Endothelial cell of umbilical vein (primary cell): ENCODE measurements at places on chromosomes 2 and 18. TPM values are rescaled to one million over a fixed set of nuclear protein-coding genes. Genes with fewer than 3 reads are reported as not detected.

- peak; percentile 95 for DNase-seq
Measured at GRCh38 chr2:155377931-155378444, 679.5 kb downstream of the KCNJ3 start.

DNA sequence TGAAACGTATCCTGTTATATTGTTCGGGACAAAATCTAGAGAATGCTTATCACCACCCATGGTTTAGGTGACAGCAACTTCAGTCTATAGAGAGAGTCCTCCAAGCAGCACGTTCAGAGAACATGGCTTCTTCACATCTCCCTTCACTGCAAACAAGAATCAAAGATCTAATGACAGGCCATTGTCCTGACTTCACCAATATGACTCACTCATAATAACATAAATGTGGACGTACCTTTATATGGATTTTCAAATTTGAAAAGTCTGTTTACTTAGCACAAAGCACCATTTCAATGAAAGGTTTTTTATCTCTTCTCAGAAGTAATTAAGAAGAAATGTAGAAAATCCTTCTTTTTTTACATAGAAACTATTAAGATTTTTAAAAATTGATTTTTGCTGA is 46.7 kb downstream of the KLF7 start:
- DNase-seq = no peak

CFC1 gene
- not detected in 2 replicates for total RNA-seq

DNA sequence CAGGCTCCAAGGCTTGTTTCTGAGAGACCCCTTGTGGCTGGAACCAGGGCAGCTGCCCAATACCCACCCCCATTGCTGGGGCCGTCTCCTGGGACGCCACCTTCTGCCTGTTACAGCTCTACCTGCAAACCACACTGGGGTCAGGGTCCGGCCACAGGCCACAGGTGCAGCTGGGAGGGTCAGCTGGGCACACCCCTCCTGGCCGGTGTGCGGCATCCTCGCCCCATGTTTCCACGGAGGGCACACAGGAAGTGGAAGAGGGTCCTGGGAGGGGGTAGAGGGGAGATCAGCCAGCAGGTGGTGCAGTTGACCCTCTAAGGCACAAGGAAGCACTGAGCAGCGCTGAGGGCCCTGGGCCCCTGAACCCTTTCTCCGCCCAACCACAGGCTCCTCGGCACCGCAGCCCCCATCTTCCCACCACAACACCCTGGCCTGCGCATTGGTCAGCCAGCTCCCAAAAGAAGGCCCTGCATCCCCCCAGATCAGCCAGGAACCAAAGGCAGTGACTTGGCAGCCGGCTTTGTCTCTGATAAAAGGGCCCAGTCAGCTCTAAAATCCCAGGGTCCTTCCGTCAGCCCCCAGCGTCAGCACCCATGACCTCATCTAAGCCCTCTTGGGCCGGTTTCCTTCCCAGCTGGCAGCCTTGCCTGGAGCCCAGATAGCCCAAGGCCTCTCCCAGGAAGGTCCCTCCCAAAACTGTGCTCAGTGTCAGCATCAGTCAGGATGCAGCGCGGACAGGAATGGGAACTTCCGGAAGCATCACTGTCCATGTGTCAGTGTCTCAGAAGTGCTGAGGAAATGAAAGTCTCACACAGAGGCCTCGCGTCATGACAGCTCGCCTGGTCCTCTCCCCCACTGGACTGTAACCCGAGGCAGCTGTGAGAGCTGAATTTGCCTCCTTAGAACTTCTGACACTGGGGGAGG is 1.7 kb downstream of the ERFE start:
- DNase-seq = no peak

DNA sequence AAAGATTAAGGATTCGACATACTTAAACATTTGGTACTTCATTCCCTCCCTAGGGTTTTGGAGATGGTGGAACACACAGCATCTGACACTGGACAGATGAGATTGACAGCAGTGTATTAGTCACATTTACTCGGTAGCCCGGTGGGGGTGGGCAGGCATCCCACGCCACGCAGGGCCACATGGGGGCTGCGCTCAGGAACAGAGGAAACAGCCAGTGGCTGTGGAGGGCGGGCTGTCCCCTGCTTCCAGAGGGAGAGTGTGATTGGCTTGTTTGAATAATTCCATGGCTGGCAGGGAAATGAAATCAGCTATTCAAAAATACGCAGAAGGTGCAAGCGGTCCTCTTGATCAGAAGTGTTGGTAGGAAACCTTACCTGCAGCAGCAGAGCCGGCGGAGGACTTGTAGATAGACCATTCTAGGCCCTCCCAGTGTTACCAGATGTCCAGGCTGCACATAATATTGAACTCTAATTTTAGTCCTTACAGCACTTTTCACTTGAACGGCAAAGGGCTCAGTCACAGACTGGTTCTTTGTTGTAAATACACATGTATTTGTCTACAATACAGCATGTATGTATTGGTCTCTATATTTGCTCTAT is 18.5 kb upstream of the SP140L start:
- no peak for DNase-seq

GRCh38 chr2:186612555-186613440 is 22.9 kb downstream of the ITGAV start:
- no peak for DNase-seq

DNA sequence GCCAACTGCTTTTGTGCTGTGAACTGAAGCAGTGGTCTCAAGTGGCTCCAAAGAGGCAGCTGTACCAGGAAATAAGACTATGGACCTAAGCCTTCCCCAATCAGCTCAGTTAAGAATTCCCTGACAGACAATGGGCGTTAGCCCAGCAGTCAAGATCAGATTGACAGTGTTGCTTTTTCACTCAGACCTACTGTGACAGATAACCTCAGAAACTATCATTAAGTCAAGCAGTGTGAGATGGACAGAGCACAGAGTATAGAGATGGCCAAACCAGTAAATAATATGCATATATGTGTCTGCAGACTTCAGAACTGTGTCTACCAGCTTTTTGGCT is 215.3 kb downstream of the ZFP36L2 start:
- DNase-seq = no peak

DNA sequence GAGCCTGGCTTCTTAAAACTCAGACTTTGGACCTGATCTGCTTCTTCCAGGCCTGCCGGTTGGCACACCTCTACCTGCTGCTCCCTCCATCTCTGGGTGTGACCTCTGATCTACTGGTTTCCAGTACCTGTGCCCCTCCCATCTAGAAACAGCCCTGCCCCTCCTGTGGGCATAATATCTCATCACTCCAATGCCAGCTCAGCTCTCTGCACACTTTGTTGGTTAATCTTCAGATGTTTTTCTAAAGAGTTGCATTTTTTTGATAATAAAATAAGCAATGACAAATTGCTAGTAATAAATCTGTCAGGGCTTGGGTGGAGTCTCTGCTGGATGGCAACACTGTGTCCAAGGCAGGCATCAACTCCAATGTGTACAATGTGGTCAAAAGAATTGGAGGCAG is 89.6 kb upstream of the PPP1CB start:
- no peak for DNase-seq

DNA sequence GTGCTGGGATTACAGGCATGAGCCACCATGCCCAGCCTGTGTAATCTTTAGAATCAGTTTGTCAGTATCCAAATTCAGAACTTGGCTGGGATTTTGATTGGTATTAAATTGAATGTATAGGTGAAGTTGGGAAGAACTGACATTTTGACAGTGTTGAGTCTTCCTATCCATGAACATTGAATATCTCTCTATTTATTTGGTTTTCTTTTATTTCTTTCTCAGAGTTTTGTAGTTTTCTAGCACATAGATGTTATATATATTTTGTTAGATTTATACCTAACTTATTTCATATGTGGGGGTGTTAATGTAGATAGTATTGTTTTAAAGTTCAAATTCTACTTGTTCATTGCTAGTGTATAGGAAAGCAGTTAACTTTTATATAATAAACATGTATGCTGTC is 31.5 kb downstream of the CEP192 start:
- no peak for DNase-seq

GRCh38 chr2:151478011-151478410 is 68.3 kb downstream of the RIF1 start:
- no peak for DNase-seq

DNA sequence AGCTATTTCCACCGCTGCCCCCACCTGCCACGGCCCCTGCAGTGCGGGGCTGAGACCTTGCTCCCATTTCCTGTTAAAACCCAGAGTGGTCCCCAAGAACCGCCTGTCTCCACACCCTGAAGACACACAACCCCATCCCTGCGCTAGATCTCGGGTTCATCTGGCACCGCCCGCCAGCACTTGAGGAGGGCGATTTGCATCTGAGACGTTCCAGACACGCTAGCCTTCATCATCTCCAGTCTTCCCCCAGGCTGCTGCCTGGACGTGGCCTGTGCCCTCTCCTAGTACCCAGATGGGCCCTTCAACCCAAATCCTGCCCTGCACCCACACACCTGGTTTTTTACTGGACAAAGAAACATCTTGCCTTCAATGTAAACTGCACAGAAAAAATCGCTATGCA is 49.8 kb downstream of the SLC66A2 start:
- DNase-seq = no peak

GRCh38 chr2:220078439-220078838 is 451.0 kb downstream of the SLC4A3 start:
- no peak for DNase-seq

- DNase-seq = no peak
Measured at GRCh38 chr2:65800998-65801397, 368.6 kb upstream of the SPRED2 start.

DNA sequence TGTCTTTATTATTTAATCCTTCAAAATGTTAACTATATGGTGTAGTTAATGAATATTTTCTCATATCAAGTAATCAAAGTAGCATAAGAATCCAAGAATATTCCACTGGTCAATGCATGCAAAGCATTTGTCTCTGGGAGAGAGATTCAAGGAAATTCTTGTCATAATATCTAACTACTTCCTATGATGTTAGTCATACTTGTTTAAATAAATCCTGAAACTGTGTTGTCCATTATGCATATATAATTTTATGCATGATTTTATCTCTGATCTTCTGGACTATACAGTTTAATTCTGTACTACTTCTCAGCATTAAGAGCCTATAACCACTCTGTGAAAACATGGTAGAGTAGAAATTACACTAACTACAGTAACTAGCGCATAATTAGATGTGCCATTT is 388.3 kb downstream of the NR4A2 start:
- no peak for DNase-seq

DNA sequence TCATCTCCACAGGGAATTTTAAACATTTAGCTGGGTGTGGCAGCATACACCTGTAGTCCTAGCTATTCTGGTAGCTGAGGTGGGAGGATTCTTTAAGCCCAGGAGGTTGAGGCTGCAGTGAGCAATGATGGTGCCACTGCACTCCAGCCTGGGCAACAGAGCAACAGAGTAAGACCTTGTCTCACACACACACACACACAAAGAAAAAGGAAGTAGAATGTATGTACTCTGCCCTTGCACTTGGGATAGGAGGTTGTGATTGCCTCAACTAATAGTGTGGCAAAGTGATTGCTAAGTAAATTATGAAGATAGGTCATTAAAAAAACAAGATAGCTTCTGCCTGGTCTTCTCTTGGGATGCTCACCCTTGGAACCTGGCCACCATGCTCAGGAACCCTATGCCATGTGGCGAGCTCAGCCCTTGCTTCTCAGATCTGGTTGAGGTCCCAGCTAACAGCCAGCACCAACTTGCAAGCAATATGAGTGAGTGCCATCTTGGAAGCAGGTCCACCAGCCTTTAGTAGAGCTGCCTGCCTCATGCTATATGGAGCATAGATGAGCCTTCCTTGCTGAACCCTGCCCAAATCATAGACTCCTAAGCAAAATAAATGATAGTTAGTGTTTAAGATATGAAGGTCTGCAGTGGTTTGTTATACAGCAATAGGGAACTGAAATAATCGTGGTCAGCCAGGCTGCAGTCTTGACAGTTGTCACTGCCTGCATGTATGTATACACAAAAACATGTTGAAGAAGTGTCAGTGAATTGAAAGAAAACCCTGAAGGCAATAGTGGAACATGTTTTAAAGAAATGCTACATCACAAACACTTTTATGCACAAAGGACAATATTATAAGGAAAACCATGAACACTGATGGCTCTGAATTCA is 30.1 kb upstream of the PNO1 start:
- no peak for DNase-seq

USP37 gene
- 13.1 and 14.4 TPM in 2 replicates for total RNA-seq

DNA sequence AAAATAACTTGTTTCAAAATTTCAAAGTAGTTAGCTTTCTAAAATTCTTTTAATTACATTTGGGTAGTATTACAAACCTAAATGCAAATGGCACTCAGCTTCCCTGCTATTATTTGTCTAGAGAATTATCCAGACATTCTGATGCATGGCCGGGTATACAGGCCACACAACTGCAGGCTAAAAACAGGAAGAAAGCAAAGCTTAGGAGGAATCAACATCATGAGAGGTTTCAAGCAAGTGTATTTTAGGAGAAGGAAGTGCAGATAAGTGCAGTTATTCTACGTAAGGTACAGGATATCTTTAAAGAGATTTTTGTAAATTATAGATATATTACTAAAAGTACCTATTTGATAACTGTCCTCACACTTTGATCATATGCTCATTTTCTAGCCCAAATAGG is 46.8 kb upstream of the RNU4ATAC start:
- DNase-seq = no peak

CERKL gene
- not detected in 2 replicates for total RNA-seq

- no peak for DNase-seq
Measured at GRCh38 chr2:197309691-197310231, 819 bp downstream of the ANKRD44 start.

CDH20 gene
- total RNA-seq = not detected in 2 replicates

DNA sequence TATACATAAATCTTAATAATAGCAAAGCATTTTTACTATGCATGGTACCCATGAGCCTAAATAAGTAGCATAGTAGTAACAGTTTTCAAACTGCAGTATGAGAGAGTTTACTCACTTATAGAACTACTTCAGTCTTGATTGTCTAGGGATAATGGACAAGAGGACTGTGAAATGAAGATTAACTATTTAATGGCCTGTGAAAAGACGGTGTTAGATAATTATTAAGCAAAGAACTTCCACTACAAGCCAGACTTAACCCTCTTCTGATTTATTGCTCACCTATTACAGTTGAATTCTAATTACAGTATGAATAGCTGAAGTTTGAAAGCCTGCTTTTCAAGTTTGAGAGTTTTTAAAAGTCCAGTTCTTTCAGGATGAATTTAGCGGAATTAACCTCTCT is 18.9 kb downstream of the PIK3C3 start:
- no peak for DNase-seq

TMEM237 gene
- total RNA-seq = 57.2 and 64.7 TPM in 2 replicates

SH2D6 gene
- 0.39 and 0.53 TPM in 2 replicates for total RNA-seq

GRCh38 chr18:74116633-74117554 is 30.7 kb downstream of the FBXO15 start:
- peak; percentile 3 for DNase-seq

LAMA1 gene
- not detected in 2 replicates for total RNA-seq

REEP1 gene
- 0.21 and 0.53 TPM in 2 replicates for total RNA-seq

DNA sequence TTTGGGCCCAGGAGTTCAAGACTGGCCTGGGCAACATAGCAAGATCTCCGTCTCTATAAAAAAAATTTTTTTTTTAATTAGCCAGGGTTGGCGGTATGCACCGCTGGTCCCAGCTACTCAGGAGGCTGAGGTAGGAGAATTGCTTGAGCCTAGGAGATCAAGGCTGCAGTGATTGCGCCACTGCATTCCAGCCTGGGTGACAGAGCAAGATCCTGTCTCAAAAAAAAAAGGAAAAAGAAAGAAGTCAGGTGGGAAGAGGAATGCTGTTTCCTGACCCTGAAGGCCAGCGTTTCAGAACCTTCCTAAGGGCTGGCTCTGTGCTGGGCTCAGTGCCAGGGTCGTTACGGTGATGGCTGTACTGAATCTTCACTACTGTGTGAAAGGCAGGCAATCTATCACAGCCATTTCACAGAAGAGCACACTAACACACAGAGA is 35.0 kb upstream of the AGAP1 start:
- DNase-seq = no peak
